Activated CD4-positive, alpha-beta memory T cell treated with anti-CD3 and anti-CD28 coated beads for 36 hours (primary cell): ENCODE measurements at places on chromosomes 3 and 15. TPM values are rescaled to one million over a fixed set of nuclear protein-coding genes. Genes with fewer than 3 reads are reported as not detected.

GRCh38 chr15:101523560-101523940 lies 34.0 kb upstream of the PCSK6 start:
- no peak overlapping the region for H3K27ac ChIP-seq
- H3K4me1 ChIP-seq = peaks cover 2% of the 10 kb centered on the region
- no peak for DNase-seq

DNA sequence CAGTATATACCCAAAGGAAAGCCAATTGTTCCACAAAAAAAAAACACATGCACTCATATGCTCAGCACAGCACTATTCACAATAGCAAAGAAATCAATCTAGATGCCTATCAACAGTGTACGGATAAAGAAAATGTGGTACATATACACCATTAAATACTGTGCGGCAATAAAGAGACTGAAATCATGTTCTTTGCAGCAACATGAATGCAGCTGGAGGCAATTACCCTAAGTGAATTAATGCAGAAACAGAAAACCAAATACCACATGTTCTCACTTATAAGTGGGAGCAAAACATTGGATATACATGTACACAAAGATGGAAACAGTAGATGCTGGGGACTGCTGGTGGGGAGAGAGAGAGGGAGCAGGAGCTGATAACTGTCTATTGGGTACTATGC lies 124.2 kb upstream of the AADACL2 start:
- DNase-seq = no peak
- H3K4me3 ChIP-seq = no peak overlapping the region
- H3K27me3 ChIP-seq = no peaks in the 10 kb centered on the region
- H3K27ac ChIP-seq = no peak overlapping the region
- H3K36me3 ChIP-seq = no peaks in the 10 kb centered on the region
- no peaks in the 10 kb centered on the region for H3K4me1 ChIP-seq

DNA sequence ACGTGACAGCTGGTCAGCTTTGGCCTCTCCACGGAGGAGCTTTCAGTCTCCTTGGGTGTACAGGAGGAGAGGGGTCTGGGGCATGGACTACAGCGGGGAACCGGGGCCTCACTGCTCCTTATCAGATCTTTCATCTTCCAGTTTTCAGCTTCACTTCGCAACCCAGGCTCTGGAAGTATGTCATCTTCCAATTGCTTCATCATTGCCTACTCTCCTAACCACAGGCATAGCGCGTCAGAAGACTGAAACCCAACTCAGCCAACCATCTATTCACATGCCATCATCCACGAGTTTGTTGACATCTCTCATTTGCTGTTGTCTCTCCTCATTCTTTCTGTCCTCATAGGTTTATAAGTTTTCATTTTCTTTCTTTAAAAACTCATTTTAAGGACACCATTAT lies 119.5 kb downstream of the MYLK start:
- no peak for DNase-seq
- H3K4me1 ChIP-seq = no peaks in the 10 kb centered on the region
- H3K4me3 ChIP-seq = no peak overlapping the region

- H3K27me3 ChIP-seq = peaks cover 5% of the 10 kb centered on the region
- no peak overlapping the region for H3K4me3 ChIP-seq
- H3K4me1 ChIP-seq = peaks cover 9% of the 10 kb centered on the region
Measured at GRCh38 chr3:46508850-46509591, 11.2 kb downstream of the RTP3 start.

- no peak overlapping the region for H3K27ac ChIP-seq
- no peaks in the 10 kb centered on the region for H3K27me3 ChIP-seq
- no peak for DNase-seq
- no peak overlapping the region for H3K4me3 ChIP-seq
- H3K4me1 ChIP-seq = no peaks in the 10 kb centered on the region
- no peaks in the 10 kb centered on the region for H3K36me3 ChIP-seq
Measured at GRCh38 chr3:65811086-65811761, 227.5 kb downstream of the MAGI1 start.

- H3K36me3 ChIP-seq = no peaks in the 10 kb centered on the region
- no peak overlapping the region for H3K27ac ChIP-seq
- no peaks in the 10 kb centered on the region for H3K27me3 ChIP-seq
Measured at GRCh38 chr3:78868570-78868969, 899.2 kb downstream of the ROBO1 start.

- no peaks in the 10 kb centered on the region for H3K36me3 ChIP-seq
- peaks cover 6% of the 10 kb centered on the region for H3K27me3 ChIP-seq
- no peaks in the 10 kb centered on the region for H3K4me1 ChIP-seq
- no peak overlapping the region for H3K27ac ChIP-seq
Measured at GRCh38 chr15:93882141-93882540, 349.2 kb upstream of the MCTP2 start.

DNA sequence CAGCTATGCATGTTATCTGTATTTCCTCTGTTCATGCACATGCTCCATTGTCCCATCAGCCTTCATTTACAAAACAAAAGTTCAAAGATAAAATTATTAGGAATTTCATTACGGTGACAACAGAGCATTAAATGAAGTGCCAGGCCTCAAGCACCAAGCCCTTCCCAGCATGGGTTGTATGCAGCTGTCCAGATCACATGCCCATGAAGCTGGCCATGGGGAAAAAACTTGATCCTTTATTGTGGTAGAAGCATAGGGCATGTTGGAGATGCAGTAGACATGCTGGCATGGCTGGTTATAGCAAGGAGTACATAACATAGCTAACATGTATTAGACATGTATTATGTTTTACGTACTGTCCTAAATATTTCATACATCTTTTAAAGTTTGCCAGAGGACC lies 4.1 kb upstream of the THRB start:
- no peak overlapping the region for H3K4me3 ChIP-seq
- no peaks in the 10 kb centered on the region for H3K4me1 ChIP-seq

- H3K27ac ChIP-seq = peak overlapping the region; percentile 99
- H3K4me3 ChIP-seq = peak overlapping the region; percentile 92
- peaks cover 58% of the 10 kb centered on the region for H3K4me1 ChIP-seq
Measured at GRCh38 chr15:76994001-76994400, 925 bp upstream of the PSTPIP1 start.

The FEZF2 gene
- total RNA-seq = not detected

The THBS1 gene
- 0.93 TPM for total RNA-seq

The C3orf62 gene
- 2.8 TPM for total RNA-seq

The KCNMB3 gene
- total RNA-seq = 0.29 TPM

The MEGF11 gene
- total RNA-seq = not detected

The MELTF gene
- total RNA-seq = 6.0 TPM

The PLOD2 gene
- total RNA-seq = 0.38 TPM

The ANKRD28 gene
- total RNA-seq = 34.8 TPM

The ZNF660 gene
- total RNA-seq = 0.10 TPM

The STAC gene
- total RNA-seq = not detected

The SKOR1 gene
- 0.12 TPM for total RNA-seq

The APBA2 gene
- total RNA-seq = 8.9 TPM

The C3orf85 gene
- total RNA-seq = not detected

The ANKDD1A gene
- total RNA-seq = 6.6 TPM
